NCI-H1417 treated with DMSO at 0.1 percent for 48 hours (cell line): ENCODE measurements at places on chromosomes 1 and 21.

- no peak for DNase-seq
These were observed 206.3 kb downstream of the KCNT2 start for GRCh38 chr1:196401891-196402290.

DNA sequence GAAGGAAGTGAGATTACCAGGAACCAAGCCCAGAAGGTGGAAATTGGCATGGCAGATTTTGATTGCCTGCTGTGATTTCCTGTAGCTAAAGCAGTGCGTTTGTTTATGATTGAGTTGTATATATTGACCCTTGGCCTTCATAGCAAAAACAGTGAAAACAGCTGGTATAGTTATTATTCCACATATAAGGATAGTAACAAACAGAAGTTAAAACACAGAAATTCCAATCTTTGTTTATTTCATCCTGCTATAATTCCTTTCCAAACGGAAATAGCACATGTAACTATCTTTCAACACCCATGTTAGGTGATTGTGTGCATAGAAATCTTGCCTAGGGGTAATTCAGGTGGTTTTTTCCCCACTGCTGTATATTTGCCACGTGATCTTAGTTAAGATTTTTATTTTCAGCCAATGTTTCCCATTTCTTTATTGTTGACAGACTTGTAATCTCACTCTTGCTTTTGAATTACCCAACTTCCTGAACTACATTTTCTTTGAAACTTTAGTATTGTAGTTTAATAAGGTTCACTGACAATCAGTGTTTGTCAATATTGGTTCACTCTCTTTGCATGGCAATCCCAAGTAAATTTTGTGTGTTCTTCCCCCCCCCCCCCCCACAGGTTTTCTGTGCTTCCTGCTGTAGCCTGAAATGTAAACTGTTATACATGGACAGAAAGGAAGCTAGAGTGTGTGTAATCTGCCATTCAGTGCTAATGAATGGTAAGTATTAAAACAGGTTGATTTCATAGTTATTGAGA is 102.7 kb downstream of the CC2D1B start:
- DNase-seq, result no peak

DNA sequence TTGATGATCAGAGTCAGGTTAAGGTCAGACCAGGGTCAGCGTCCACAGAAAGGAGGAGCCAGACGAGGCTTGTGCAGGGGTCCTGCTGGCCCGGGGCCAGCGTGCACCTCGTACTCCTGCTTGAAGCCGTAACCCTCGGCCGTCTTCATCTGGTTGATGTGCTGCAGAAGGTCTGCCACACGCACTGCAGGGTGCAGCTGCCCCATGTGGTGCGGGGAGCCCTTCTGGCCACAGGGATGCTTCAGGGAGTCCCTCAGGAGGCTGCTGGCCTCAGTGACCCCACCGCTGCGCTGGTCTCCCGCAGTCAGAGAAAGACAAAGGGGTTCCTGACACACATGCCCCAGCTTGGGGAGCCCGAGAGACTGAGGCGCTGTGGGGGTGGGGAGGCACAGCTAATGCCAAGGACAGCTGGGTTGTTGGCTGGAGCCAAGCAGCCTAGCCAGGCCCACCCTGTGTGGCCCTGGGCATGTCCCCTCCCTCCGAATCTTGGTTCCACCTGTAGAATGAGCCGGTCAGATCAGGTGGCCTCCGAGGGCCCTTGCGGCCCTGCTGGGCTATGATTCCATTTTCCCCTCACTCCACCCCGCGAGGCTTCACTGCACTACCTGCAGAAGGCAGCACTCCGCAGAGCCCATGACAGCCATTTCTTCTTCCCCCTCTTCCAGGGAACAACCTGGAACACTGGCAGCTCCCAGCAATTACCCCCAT is 251.9 kb downstream of the PTPRU start:
- DNase-seq, result no peak

- DNase-seq, result no peak
These were observed 5.3 kb downstream of the KTI12 start for GRCh38 chr1:52028328-52028727.

DNA sequence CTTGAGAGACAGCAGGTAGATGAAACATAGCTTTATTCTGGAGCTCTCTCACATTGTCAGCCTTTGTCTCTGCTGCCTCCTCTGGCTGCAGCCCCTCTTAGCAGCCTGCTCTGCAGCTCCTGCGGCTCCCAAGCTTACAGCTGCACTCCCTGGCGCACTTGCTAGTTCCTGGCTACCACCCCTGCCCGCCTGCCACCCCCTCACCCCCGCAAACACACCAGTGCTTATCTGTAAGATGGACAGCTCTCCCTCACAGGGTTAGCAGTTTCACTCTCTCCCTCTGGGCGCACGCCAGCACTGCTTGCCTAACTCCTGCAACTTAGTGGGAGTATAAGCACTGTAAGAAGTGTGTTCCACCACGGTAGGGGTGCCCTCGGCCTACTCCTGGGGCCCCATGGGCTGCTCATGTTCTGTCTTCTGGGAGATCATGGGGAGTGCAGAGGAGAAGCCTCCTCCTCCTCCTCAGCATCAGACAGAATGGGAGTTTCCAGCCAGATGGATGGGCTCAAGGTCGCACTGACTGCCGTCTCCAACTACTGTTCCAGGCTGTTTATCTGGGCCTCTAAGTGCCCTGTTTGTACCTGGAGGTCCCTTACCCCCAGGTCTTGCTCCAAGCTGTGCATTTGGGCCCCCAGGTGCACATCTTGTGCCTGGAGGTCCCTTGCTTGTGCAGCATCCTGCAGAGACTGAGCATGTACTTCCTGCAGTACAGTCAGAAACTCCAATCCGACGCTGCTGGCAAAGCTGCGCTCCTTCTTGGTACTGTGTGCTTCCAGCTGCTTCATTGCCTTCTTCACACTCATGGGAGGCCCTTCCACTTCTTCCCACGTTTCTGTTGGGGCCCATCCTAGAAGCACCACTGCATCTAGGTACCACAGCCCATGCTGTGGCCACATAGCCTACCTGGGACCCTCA is 1388.1 kb downstream of the AMY1C start:
- no peak for DNase-seq

DNA sequence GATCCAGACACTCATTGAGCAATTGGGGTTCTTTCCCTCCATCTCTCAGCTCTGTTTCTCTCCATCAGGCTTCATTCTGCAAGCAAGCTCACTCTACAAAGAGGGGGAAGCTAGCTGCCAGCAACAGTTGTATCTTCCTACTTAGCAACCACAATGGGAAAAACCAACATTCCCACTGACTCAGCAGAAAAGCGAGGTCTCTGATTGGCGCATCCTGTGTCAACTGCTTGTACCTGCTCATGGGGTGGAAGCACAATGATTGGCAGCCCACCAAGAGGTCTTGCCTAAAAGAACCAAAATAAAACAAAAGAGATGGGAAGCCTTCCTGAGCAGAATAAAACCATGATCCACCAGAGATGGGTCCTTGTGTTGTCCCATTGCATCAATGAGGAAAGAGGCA is 4.0 kb upstream of the CDA start:
- DNase-seq, result no peak

- DNase-seq, result no peak
These were observed 3.0 kb downstream of the CDK11A start for GRCh38 chr1:1721201-1721600.

DNA sequence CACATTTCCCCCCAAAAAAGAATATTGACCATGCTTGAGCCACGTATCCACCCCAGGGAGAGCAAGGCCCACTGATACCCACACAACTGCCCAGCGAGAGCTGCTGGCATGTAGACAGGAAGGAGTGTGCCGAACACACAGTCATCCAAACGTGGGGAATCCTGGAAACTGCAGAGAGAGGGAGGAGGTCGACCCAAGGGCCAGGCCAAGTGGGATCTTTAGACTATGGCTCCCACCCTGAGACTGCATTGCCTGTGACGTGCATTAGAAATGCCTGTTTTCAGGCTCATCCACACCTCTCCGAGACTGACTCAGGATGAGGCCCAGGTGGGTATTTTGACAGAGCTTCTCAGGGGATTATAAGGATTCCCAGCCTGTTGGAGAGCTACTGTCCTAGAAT is 25.9 kb downstream of the NIPAL3 start:
- DNase-seq, result no peak

DNA sequence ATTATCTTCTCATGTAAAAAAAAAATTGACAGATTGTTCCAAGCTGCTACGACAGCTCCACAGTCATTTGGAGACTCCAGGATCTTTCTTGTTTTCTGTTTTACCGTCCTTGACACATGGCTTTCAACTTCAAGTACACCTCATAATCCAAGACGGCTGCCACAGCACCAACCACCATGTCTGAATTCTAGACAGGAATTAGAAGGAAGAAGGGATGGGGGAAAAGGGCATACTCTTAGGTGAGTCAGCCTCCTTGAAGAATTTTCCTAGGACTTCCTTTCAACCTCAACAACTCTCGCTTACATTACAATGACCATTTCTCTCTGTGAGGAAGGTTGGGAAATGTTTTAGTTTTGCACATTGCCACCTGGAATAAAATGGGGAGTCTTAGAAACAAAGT is 110.3 kb upstream of the TNR start:
- no peak for DNase-seq

DNA sequence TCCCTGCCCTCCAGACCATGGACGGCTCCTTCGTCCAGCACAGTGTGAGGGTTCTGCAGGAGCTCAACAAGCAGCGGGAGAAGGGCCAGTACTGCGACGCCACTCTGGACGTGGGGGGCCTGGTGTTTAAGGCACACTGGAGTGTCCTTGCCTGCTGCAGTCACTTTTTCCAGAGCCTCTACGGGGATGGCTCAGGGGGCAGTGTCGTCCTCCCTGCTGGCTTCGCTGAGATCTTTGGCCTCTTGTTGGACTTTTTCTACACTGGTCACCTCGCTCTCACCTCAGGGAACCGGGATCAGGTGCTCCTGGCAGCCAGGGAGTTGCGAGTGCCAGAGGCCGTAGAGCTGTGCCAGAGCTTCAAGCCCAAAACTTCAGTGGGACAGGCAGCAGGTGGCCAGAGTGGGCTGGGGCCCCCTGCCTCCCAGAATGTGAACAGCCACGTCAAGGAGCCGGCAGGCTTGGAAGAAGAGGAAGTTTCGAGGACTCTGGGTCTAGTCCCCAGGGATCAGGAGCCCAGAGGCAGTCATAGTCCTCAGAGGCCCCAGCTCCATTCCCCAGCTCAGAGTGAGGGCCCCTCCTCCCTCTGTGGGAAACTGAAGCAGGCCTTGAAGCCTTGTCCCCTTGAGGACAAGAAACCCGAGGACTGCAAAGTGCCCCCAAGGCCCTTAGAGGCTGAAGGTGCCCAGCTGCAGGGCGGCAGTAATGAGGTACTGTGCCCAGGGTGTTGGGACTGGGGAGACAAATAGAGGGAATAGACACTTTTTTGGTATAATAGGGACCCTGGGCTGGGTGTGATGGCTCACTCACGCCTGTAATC is 1.0 kb downstream of the ZBTB48 start:
- DNase-seq, result no peak

DNA sequence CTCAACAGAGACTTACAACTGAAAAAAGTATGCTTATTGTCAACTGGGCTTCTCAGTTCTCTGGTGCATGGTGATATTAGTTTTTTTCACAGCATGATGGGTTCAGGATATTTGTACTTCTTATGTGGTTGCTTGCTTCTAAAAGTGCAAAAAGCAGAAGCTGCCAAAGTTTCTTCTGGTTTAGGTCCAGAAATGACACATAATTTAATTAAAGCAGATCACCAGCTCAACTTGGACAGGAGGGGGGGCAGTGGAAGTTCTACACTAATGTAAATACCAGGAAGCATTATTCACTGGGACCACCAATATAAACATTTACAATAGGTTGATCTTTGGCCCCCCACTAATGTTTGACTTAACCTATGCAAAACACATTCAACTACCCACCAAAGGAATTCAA is 354.8 kb upstream of the BRINP3 start:
- DNase-seq, result no peak

- no peak for DNase-seq
These were observed 5.1 kb downstream of the DNAJB4 start for GRCh38 chr1:78009836-78010235.

DNA sequence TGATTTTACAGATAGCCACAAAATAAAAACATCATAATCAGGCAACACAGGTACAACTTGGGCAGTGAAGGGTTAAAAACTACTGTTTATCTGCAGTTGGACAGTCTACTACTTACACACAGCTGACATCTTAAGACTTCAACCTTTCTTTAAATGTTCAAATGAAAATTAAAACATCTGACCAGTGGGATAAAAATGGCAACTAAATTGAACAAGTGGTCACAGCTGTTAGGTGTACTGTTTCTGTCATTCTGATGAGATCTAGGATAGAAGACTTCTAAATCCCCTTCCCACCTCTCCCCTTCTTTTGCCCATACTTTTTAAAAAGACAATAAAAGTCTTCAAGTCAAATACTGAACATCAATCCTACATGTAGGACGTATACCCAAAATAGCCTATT is 56.2 kb downstream of the ENAH start:
- DNase-seq, result no peak

DNA sequence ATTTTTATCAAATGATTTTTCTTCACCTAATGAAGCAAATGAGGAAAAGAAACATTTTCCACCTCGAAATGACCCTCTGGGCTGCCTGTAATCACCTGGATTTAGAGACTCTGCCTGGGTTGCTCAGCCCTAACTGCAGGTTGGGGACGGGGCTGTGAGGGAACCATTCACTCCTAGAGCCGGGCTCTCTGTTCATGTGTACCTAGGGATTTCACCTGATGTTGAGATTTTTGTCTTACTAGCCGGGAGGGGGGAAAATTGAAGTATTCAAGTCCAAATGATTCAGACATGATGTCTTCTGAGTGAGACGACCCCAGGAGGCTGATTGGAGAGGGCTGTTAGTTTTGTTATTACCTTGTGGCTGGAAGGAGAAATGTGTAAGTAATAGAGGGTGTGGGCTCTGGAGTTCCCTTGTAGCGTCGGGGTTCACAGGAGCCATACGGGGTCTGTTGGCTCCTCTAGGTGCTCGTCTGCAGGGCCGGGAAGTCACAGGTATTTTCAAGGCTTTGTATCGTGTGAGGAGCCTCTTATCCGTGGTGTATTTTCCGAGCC is 42.3 kb upstream of the PWP2 start:
- DNase-seq, result no peak

DNA sequence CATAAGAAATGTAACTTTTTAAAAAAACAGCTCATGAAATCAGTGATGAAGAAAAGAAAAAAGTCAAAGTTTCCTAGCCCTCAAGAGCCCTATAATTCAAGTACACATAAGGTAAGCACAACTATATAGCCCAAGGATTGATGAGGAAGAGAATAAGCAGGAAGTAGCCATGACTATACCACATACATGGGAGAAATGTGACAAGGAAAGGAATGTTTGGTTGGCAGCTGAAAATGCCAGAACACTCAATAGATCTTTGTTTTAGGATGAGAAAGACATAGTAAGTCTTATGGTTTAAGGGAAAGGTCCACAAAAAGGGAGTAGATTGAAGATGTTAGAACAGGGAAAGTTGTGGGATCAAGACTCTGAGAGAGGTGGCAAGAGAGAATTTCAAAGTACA is 5.7 kb downstream of the DOCK7 start:
- DNase-seq, result no peak
